ENCODE measurements at places on chromosomes 7 and 10.

DNA sequence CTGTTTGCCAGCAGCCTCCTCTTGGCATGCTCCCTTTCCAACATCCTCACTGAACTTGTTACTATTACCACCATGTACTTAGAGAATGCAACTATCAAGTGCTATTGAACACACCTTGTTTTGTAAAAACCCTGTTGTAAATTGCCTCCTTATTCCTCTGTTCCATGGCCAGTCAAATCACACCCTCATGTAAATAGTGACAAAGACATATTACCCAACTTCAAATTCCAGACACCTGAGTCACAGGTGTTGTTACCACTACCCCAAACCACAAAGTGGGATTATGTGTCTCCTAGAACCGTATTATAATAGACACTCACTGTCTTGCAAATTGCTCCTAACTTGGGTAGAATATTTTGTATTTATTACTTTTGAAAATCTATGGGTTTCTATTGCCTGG lies 263.2 kb upstream of the C7orf33 start:
- DNase-seq: no peak

DNA sequence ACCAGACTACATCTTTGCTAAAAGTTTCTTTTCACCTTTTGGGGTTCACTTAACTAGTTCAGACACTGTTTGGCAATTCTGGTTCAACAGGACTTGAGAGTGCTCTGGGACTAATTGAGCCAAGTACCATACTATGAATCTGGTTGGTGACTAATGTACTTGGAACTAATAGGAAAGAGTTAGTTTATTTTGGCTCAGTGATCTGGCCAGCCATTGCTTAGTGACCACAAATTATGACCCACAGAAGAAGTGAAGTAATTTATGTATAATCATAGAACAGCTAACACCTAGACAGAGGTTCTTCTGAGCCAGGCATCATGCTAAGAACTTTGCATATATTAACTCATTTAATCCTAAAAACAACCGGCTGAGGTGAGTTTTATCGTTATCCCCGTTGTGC lies 126.5 kb upstream of the JCAD start:
- DNase-seq: peak; percentile 81

DNA sequence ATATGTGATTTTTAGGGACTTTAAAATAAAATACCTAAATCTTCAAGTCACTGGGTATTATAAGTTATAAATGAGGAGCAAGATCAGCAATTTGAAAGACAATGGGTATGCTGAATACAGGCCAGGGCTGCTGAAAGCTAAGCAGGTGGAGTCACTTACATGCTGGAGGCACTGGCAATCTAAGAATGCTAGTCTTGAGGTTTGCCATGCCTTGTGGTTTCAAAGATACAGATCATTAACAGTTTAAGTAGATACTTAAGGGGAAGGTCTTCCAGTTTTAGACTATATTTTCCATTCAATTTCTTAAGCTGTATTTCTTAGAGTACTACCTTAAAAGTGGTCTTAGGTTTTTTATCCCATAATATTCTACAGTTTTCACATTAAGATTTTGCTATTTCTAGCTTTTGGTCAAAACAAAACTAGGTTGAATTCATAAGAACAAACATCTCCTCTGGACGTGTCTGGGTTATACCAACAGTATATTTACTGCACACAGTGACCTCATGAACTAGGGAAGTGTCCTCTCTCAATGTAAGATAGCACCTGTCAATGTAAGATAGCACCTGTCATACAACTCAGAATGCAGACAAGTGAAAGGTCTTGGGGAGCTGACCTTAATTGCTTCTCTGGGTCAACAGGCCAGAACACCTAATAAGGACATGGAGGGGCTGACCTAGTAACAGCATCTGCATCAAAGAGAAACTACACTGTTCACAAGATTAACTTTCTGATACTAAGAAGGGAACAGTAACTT lies 2.0 kb downstream of the SRI start:
- no peak for DNase-seq

GRCh38 chr10:78729366-78729765 lies 339.4 kb upstream of the ZMIZ1 start:
- no peak for DNase-seq

DNA sequence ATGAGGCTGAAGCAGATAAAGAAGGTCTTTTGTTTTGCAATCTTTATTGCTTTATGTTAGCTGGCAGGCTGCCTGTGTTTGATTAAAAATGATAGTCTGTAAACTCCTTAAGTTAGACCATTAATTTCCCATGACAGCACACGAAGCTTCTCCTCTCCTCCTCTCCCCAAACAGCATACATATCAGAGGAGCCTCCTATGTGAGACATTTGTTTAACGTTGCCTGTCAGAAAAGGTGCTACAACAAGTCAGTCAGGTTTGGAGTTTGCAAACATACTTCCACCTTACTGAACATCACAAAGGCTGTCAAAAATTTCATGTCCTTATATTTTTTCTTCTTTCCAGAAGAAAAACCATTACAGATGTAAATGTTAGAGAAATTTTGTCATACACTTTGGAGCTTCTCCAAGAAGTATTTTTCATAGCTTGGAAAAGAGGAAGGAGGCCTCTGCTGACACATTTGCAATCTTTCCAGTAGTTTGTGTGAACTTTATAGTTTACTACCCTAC lies 393.1 kb downstream of the EXOC4 start:
- no peak for DNase-seq

GRCh38 chr10:87093632-87094372 lies 841 bp downstream of the GLUD1 start:
- DNase-seq: no peak

DNA sequence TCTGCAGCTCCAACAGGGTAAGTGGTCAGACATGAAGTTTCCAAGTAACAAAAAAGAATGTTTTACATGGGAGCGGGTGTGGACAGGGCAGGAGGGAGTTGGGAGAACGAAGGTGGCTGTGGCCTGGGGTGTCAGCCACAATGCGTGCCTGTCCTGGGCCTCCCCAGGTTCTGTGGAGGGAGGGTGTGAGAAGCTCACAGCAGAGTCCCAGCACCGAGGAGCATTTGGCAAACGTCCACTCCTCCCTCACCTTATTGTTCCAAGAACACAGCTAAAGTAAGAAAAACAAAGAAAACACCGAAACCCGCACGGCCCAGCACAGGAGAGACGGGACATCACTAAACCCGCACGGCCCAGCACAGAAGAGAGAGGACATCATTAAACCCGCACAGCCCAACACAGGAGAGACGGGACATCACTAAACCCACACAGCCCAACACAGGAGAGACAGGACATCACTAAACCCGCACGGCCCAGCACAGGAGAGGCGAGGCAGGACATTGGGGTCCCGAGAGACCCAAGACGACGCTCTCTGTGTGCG lies 226.4 kb downstream of the MAD1L1 start:
- no peak for DNase-seq

GRCh38 chr10:79105150-79105739 lies 36.5 kb downstream of the ZMIZ1 start:
- no peak for DNase-seq

GRCh38 chr10:8614054-8614565 lies 559.6 kb downstream of the GATA3 start:
- DNase-seq: no peak

- no peak for DNase-seq
Measured at GRCh38 chr7:46386428-46387399, 465.6 kb upstream of the IGFBP3 start.

- DNase-seq: no peak
Measured at GRCh38 chr7:150957133-150958020, 20.7 kb downstream of the KCNH2 start.

DNA sequence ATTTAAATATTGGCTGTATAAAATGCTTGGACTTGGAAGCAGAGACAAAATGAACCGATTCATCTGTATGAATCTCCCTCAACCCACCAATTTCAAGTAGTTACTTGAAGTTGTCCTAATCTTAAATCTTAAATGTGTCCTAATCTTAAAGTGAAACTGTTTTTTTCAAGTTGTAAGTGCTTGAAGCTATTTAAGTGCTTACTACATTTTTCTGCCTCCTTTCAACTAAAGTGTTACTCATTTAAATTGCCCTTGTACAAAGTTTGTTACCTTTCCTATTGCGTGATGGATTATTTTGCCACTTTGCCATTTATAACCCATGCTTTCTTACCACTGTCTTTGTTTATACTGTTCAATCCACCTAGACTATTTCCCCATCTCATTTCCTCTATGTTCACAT lies 2.8 kb downstream of the BCAP29 start:
- DNase-seq: no peak

DNA sequence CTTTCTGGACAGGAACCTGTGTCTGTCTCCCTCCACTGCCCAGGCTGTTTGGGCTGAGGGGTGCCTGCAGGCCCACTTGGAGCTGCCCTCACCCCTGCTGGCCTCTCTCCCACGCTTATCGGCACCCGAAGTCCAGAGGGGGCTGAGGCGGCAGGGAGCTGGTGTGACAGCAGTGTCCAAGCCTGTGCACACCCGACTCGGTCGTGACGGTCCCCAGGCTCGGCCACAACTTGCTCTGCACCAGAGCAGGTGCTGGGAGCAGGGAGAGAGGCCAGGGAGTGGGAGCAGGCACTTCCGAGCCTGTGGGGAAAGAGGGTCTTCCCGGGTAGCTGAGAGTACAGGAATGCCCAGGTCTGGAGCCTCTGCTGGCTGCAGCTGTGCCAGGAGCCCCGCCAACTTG lies 23.0 kb downstream of the INPP5F start:
- DNase-seq: no peak

- DNase-seq: no peak
Measured at GRCh38 chr10:74231375-74231774, 80.4 kb downstream of the ADK start.

DNA sequence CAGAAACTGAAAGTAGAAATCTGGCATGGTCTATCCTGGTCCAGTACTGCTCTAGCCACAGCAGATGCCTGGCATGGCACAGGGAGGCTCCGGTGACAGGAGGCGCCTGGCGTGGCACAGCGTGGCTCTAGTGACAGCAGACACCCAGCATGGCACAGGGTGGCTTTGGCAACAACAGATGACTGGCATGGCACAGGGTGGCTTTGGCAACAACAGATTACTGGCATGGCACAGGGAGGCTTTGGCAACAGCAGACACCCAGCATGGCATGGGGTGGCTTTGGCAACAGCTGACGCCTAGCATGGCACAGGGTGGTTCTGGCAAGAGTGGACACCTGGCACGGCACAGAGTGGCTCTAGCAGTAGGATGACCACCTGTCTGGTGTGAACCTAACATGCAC lies 480.5 kb upstream of the FOXK1 start:
- DNase-seq: no peak

DNA sequence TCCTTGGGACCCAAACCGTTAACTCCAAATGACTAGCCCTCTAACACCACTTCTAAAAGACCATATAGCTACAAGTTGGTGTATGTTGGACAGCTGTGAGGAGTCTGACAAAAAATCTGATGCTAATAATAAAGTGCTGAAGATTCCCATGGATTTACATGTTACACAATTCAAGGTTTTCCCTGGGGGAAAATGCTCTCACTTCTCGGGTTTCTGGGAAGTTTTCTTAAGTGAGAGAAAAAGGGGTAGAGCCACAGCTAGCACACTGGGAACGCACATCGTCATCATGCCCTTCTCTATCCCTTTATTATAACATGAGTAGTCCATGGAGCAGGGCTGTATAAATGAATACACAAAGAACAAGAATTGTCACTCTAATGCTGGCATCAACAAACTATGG lies 162.1 kb downstream of the CHCHD3 start:
- DNase-seq: peak; percentile 39

GRCh38 chr7:22001345-22002004 lies 55.8 kb upstream of the CDCA7L start:
- DNase-seq: peak; percentile 55

GRCh38 chr10:3924344-3924743 lies 139.3 kb upstream of the KLF6 start:
- peak; percentile 74 for DNase-seq

GRCh38 chr7:140990193-140990962 lies 24.4 kb downstream of the MRPS33 start:
- DNase-seq: no peak

DNA sequence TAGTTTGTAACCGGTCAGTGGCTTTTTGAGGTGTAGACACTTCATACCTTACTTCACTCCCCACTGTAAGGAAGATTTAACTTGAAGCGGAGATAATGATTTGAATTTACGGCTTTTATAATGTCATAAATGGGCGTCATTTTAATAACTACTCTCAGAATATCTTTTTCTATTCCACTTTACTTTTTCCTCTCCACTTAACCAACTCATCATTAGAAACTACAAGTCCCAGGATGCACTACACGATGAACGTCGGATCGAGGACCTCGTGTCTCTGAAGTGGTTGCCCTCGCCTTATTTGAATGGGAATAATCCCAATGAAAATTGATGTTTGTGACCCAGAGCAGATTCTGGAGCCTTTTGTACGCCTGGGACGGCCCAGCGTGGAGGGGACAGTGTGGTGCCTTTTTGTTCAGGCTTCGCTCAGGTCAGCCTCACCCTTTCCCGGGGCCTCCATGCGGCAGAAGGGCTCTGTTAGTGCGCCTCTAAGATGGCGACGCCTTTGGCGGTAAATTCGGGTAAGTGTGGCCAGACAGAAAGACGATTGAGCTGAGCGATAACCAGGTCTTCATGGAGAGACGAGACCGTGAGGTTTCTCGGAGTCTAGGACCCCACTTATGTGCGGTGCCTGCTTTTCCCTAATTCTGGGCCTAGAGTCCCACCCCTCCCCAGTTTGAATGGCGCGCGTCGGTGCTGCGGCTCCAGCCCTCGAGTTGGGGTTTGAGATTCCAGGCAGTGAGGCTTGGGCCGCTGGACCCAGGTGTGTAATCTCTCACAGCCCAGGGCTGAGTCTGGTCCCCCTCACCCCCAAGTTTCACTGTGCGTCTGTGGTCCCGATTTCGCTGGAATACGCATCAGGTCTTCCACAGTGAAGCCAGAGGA lies at the start of gene NUP205:
Gene NUP205, plus strand, starts transcription at position 463 of the 882 bp plus-strand sequence. Its CDS starts 28 bp downstream, at position 491.
- peak; percentile 59 for DNase-seq

DNA sequence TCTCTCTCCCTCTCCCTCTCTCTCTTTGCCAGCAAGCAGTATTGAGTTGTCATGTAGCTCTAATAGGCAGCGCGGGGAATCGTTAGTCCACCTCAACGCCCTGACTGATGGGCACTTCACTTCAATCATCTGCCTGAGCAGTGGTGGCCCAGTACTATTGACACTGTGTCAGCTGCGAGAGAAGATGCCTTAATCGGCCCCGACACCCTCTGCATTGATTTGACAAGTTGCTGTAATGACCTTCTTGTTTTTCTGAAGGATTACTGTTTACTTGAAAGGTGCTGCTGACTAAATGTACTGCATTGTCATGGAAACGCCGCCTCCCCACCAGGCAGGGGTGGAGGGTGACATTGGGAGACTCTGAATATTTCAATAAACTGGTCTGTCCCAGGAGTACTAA lies 913.8 kb downstream of the KCNMA1 start:
- no peak for DNase-seq

DNA sequence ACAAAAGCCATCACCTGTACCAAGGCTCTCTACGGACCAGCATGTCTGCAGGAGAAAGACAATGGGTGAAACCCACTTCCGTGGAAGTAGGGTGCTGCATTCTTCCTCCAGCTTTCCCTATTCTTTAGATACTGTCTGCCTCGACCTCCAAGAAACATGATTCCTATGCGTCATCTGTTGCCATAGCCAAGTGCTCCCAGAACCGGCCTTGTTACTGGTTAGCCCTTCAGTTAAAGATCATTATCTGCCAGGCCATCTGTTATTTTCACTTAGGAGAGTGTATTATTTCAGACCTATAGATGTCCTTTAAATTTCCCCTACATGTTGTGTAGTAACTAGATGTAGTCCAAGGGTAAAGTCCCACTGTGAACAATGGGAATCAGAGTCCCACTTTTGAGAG lies 89.0 kb upstream of the KIAA1217 start:
- DNase-seq: no peak

GRCh38 chr7:133395551-133395950 lies 142.7 kb downstream of the EXOC4 start:
- no peak for DNase-seq

GRCh38 chr7:77399816-77400215 lies 16.3 kb downstream of the GSAP start:
- DNase-seq: no peak
